ENCODE measurements at places on chromosomes 6 and 20.
A peak's percentile ranks its signal among the peaks of the same experiment; 100 is the strongest.

DNA sequence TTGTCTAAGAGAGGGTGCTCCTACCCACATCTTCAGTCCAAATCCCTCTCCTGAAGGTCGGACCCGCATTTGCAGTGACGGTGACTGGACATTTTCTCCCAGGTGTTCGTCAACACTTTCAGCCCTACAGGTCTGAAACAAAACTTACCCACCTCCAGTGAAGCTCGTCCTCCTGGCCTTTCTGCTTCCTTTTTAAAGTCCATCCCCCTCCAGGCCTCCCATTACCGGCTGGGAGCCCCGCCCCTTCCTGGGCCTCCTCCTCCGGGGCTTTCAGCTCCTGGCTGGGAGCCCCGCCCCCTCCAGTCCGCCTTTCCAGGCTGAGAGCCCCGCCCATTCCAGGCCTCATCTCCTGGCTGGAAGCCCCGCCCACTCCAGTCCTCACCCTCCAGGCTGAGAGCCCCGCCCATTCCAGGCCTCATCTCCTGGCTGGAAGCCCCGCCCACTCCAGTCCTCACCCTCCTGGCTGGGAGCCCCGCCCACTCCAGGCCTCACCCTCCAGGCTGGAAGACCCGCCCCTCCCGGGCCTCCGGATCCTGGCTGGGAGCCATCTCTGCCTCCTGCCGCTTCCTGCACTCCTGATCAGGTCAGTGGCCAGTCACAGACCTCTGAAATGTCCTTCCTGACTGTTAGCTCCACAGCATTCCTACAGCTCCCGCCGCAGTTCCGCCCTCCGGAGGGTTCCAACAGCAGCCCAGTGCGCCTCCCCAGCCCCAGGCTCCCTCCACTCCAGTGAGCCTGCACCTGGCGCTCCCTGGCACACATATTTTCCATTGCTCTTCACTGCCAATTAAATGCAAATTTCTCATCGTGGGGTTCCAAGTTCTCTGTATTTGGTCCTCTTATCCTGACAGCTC, 98.5 kb downstream of the LY86 start:
- no peak for DNase-seq

GRCh38 chr6:12165297-12165696, 124.9 kb upstream of the EDN1 start:
- DNase-seq, result no peak

DNA sequence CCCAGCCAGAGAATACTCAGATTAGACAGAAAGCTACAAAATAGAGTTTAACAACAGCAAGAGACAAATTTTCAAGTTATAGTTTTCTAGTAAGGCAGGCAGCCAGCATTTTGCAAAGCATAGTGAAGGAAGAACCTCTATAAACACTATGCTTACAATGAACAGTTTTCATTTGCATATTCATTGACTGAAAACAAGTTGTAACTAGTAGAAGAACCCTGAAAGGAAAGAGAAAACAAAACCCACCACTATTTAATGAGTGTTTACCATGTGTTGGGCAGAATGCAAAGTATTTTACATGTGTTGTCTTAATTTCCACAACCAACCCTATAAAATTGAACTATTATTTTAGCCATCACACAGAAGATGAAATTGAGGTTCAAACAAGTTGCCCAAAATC, 196.1 kb downstream of the UBE3D start:
- no peak for DNase-seq

GRCh38 chr6:34360556-34360955, 31.9 kb downstream of the NUDT3 start:
- DNase-seq, result no peak

DNA sequence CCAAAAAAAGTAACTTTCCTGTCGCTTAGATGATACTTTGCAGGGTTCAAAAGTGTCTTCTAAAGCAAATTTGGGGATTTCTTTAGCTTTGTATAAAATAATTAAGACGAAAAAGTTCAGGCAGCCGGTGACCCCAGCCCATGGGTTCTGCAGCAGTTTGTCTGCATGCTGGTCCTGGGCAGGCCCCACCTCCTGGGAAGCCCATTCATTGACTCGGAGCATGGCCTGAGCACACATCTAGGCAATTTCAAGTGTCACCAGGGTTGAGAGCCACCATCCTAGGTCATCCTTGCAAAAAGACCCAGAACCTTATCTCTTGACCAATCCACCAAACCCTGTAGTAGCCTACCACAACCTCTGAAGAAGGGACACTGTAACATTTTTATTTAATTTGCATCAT, 20.6 kb downstream of the BFSP1 start:
- no peak for DNase-seq

DNA sequence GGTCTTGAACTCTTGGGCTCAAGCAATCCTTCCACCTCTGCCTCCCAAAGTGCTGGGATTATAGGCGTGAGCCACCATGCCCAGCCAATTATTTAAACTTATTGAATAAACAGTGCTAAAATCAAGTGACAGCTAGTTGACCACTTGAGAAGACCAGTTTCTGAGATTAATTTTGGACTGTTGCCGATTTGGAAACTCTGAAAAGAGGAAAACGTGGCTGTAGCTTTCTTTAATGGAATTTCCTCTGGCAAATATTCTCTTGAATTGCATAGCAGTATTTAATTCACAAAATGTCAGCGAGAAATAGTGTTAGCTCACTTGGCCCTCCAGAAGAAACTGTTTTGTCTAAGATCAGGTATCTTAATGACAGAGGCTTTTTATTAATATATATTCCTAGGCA, 754.5 kb downstream of the HDGFL1 start:
- DNase-seq, result no peak

GRCh38 chr20:57322476-57322875, 7.1 kb upstream of the SPO11 start:
- no peak for DNase-seq

DNA sequence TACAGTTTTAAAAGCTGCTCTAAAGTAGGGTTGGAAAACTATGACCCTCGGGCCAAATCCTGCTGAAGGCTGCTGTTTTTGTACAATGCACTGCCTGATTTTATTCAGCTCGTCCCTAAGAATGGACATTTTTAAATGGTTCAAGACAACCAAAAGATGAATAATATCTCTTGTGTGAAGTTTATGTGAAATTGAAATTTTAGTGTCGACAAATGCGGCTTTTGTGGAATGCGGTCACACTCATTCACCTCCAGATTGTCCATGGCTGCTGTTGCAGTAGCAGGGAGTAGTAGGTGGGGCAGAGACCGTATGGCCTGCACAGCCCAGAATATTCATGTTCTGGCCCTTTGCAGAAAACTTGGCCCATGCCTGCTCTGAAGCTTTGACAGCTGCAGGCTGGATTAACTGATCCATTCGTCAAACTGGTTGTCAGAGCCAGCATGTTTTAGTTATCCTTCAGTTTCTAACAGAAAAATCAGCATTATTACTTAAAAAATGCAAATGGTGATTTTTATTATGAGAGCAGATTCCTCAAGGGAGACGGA, 91.6 kb downstream of the PSMG4 start:
- DNase-seq, result no peak

GRCh38 chr6:68313911-68314310, 321.2 kb upstream of the ADGRB3 start:
- no peak for DNase-seq

- no peak for DNase-seq
Observed at GRCh38 chr20:46740214-46740609, 30.8 kb downstream of the SLC2A10 start.

- DNase-seq, result no peak
Observed at GRCh38 chr6:157443066-157443800, 62.2 kb downstream of the ZDHHC14 start.

DNA sequence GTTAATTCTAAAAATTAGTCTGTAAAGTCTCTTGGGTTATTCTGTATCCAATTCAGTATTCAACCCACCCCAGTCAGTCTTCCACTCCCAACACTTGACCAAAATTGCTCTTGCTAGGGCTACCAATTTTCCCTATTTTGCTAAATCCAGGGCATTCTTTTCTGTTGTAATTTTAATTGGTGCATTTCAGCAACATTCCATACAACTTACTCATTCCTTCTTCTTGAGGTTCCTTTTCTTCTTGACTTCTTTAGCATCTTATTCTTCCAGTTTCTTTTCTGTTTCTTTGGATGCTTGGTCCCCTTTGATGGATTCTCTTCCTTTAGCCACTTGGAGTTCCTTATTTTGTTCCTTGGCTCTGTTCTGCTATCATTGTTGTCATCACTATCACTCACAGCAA, 11.2 kb upstream of the GRM1 start:
- DNase-seq, result no peak

DNA sequence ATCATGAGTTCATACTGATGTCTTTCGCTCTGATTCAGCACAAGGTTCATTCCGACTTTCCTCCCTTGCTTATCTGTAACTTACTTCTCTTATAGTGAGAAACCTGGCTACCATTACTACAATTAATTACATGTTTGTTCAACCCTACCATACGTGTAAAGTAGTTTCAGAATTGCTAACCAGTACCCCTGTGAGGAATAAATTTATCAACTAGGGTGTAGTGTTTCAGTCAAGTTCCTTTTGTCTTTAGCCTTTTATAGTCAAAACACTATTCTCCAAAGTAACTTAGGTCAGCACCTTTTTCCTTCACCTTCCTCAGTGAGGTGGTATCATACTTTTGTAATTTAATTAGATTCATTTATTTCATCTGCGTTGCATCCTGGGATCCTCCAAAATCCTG, 64.9 kb downstream of the MAP3K4 start:
- no peak for DNase-seq

DNA sequence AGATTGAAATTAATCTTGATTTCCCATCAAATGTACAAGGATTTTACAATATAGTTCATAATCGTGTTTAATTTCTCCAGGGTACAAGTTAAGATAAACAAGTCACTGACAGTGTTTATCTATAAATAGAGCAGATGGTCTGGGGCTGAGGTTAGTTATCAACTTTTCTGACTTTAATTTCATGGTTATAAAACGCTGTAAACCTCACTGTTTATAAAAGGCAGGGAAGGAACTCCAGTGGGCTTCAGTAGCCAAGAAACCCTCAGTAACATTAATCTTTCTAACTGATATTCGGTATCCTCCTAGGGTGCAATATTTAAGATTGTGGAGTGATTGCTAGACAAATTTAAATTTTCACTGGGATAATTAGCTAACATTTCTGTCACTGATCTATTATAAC, 68.6 kb downstream of the GFRAL start:
- no peak for DNase-seq

- no peak for DNase-seq
Observed at GRCh38 chr6:137983269-137983668, 116.2 kb downstream of the TNFAIP3 start.

- DNase-seq, result no peak
Observed at GRCh38 chr6:88989215-88989614, 25.8 kb upstream of the RNGTT start.

- DNase-seq, result no peak
Observed at GRCh38 chr6:145648149-145648548, 87.2 kb downstream of the EPM2A start.

DNA sequence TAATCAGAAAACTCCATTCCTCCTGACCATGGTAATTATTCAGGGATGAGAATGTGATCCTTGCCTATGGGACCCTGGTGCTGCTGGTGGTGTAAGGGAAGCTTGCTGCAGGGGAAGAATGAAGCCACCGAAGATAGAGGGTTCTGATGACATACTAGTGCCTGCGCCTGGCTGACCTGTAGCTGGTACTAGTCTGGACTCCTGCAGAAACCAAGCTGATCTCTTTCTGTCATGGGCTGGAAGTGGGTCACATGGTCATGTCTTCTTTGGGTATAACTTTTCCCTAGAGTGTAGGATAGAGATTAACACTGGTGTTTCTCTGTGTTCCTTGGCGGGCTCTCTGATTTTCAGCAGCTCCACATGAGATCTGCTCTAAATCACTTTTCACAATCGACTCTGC, 8.6 kb upstream of the SLC4A11 start:
- DNase-seq, result no peak

- peak; percentile 23 for DNase-seq
Observed at GRCh38 chr20:62668441-62669027, 26.2 kb downstream of the SLCO4A1 start.

DNA sequence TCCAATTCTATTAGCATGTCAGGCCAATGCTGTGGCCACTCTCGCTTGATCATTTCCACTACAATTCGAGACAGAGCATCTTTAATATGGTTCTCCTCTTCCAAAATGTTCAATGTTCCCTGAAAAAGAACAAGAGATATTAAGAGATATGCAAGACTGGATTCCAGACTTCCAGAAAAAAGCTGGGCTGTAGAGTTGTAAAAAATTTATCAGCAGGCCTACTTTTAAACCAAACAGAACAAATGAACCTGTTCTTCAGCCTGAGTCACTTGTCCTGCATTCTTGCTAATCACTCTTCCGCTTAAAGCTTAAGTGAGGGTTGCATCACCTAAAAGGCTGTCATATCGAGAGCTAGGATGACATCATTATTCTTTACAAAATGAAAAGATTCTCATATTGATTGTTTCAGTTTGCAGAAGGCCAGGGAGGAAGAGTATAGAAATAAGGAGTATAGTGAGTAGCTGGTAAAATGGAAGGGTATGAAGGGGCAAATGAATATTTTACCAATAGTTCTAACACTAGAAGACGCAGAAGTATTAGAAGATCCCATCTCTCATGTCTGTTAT, 4.9 kb downstream of the XPO5 start:
- no peak for DNase-seq

DNA sequence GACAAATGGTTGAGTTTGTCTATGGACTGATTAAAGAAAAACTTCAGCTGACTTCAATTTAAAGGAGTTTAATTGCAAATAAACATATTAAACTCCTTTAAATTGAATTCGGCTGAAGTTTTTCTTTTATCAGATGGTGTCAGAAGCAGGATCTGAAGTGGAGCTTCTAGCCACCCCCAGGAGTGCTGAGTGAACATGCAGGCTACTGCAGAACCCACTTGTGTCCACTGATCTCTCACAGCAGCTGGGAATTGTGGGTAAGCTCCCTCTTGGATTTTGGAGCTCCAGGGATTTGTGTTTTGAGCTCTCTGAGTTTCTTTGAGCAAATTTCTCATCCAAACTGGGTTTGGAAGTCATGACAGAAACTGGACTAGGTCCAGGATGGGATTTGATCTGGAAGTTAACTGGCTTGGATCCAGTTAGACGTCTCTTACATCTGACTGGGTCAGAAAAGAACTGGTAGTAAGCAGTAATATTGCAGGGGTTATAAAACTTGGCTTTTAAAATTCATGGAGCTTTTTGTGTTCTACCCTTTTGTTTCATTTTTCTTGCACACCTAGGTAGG, 95.8 kb upstream of the UST start:
- no peak for DNase-seq

GRCh38 chr6:44176130-44176761, 17.6 kb downstream of the CAPN11 start:
- DNase-seq, result no peak

All from stimulated activated CD4-positive, alpha-beta T cell treated with anti-CD3 and anti-CD28 coated beads, Interleukin-4, amount 100 ng/mL, for 4 hours (primary cell).